Activated naive CD4-positive, alpha-beta T cell treated with Interleukin-2 at 50 U/mL for 16 hours (primary cell): ENCODE measurements at places on chromosomes 3 and 15.

- no peak for DNase-seq
Measured at GRCh38 chr15:101017093-101017754, 98.1 kb downstream of the LRRK1 start.

DNA sequence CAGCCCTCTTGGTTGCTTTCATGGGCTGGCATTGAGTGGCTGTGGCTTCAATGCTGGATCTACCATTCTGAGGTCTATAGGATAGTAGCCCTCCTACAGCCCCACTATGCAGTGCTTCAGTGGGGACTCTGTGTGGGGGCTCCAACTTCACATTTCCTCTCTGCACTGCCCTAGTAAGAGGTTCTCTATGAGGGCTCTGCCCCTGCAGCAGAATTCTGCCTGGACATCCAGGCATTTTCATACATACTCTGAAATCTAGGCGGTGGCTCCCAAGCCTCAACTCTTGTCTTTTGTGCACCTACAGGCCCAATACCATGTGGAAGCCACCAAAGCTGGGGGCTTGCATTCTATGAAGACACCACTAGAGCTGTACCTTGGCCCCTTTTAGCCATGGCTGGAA is 195.8 kb downstream of the IGSF11 start:
- DNase-seq: no peak

GRCh38 chr15:79339588-79340314 is 28.8 kb downstream of the TMED3 start:
- DNase-seq: no peak

DNA sequence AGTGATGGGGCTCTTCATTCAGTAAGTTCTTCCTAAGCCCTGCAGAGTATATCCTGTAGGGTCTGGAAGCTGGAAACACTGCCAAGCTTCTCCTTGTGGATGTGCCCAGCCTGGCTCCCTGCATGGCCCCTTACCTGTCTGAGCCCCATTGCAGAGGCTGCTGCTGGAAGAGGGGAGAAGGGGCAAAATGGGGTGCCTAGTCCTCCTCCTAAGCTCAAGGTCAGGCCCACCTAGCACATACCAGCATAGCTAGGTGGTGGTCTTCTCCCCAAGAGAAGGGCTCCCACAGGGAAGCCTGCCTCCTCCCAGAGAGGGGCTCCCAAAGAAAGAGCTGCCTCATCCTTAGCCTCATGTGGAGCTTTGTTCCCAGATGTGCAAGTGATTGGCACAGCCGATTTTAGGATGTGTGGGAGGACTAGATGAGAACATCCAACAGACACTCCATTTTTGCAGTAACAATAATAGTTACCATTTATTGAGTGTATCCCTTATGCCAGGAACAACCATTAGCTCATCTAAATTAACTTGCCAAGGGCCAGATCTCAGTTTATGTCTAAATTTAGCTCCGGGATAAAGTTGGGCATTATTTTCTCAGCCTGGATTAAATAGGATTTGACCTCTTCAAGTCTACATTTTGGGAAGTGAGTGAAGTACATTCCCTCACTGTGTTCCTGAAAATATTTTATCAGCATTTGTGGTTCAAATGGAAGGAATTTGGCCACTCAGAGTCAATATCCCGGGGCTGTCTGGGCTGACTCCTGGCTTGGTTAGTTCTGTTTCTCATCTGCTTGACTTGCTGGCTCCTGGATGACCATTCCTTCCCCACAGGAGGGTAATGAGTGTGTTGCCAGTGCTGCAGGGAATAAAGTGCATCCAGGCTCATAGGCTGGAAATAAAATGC is 291.1 kb upstream of the ROPN1 start:
- DNase-seq: no peak

DNA sequence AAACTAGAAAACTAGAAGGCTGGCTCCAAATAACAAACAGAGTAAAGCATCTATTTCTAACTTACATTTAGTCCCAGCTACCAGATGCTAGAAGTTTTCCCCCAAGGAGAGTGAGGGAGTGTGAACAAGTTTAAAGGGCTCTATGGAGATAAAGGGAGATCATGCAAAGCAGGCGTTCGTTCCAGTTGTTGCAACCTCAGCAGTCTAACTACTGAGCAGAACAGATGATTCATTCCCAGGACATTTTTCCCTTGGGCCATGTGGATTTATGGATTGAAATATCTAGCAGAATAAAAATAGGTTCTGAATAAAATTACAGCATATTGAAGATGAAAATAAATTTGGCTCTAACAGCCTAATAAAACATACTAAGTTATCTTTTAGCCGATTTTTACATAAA is 154.8 kb upstream of the TTC14 start:
- DNase-seq: no peak

- DNase-seq: no peak
Measured at GRCh38 chr3:79018671-79019136, 749.1 kb downstream of the ROBO1 start.

- peak; percentile 62 for DNase-seq
Measured at GRCh38 chr3:71723452-71724170, 1.6 kb downstream of the EIF4E3 start.
